Type B pancreatic cell (in vitro differentiated cells): ENCODE measurements at places on chromosomes 1 and 21.

DNA sequence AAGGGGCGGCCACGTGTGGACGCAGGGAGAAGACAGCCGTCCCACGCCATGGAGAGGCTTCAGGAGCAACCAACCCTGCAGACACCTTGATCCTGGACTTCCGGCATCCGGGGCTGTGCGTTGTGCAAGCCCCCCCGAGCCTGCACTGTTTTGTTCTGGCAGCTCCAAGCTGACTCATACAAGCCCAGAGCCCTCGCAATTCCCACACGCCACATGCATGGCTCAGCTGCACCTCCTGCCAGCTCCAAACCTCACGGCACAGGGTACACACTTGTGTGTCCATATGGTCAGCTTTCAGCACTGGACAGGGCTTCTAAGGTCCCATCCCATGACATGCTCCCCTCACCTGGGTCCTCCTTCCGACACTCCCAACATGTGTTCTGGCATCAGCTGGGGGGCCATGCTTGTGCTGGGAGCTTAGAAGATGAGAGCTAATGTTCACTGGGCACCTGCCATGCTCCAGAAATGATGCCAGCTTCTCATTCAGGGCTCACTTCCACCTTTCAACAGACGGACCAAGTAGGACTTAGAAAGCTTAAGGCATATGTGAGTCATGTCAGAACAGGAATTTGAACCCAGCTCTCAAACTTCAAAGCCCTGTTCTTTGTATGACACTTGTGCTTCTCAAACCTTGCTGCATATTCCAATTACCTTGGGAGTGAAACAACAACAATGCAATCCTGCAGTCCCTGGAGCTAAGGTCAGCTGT is 137.3 kb downstream of the PGBD5 start:
- peaks cover 40% of the 10 kb centered on the region for H3K27me3 ChIP-seq
- no peaks in the 10 kb centered on the region for H3K36me3 ChIP-seq
- H3K27ac ChIP-seq = no peak overlapping the region

- no peak overlapping the region for H3K4me3 ChIP-seq
- H3K4me1 ChIP-seq = peaks cover 14% of the 10 kb centered on the region
- H3K27me3 ChIP-seq = no peaks in the 10 kb centered on the region
- H3K27ac ChIP-seq = no peak overlapping the region
Observed at GRCh38 chr1:206736878-206737728, 33.5 kb upstream of the IL19 start.

DNA sequence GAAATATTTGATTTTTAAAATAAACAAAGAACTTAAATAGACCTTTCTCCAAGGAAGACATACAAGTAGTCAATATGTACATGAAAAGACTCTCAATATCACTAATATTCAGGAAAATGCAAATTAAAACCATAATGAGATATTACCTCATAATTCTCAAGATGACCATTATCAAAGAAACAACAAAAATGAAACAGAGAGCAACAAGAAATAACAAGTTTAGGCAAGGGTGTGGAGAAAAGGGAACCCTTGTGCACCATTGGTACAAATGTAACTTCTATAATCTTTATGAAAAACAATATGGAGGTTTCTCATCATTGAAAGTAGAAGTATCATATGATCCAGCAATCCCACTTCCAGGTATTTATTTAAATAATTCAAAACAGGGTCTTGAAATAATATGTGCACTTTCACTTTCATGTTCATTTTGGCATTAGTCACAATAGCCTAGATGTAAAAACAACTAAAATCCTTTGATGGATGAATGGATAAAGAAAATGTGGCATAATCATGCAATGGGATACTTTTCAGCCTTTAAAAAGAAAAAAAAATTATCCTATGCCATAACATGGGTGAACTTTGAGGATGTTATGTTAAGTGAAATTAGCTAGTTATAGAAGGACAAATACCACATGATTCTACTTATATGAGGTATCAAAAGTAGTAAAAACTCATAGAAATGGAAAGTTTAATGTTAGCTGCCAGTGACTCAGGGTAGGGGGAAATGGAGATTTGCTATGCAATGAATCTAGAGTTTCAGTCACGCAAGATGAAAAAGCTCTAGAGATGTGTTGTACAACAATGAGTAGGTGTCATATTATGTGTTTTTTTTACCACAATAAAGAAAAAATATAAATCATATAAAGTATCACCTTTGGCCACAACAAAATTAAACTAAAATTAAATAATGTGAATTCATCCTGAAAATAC is 114.5 kb upstream of the LYPLAL1 start:
- no peak overlapping the region for H3K4me3 ChIP-seq
- H3K27ac ChIP-seq = no peak overlapping the region
- H3K4me1 ChIP-seq = no peaks in the 10 kb centered on the region
- H3K27me3 ChIP-seq = no peaks in the 10 kb centered on the region

DNA sequence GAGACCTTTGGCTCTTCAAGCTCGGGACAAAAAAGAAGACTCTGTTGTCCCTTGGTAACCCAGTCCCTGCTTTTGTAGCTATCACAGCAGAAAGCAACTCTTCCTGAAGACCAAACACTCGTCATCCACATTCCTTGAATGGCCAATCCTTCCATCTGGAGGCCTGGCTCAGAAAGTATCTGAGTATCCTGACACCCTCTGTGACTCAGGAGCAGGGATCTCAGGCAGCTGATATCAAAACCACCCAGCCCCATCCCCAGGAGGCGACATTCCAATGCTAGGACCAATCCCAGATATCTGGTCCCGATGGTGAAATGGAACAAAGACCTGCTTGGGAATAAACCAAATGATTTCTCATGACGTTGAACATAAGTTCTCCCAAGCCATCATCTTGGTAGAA is 112.5 kb downstream of the TAS1R2 start:
- H3K27ac ChIP-seq = no peak overlapping the region
- DNase-seq = no peak
- no peaks in the 10 kb centered on the region for H3K36me3 ChIP-seq
- H3K4me1 ChIP-seq = no peaks in the 10 kb centered on the region
- H3K4me3 ChIP-seq = no peak overlapping the region

GRCh38 chr1:1100296-1100695 is 15.6 kb downstream of the C1orf159 start:
- no peak overlapping the region for H3K27ac ChIP-seq
- H3K4me3 ChIP-seq = no peak overlapping the region
- no peaks in the 10 kb centered on the region for H3K4me1 ChIP-seq
- H3K27me3 ChIP-seq = no peaks in the 10 kb centered on the region
- H3K36me3 ChIP-seq = peaks cover 14% of the 10 kb centered on the region

GRCh38 chr1:85623061-85623471 is 42.5 kb downstream of the CCN1 start:
- no peaks in the 10 kb centered on the region for H3K4me1 ChIP-seq
- no peaks in the 10 kb centered on the region for H3K27me3 ChIP-seq
- peaks cover 28% of the 10 kb centered on the region for H3K36me3 ChIP-seq
- H3K27ac ChIP-seq = no peak overlapping the region

DNA sequence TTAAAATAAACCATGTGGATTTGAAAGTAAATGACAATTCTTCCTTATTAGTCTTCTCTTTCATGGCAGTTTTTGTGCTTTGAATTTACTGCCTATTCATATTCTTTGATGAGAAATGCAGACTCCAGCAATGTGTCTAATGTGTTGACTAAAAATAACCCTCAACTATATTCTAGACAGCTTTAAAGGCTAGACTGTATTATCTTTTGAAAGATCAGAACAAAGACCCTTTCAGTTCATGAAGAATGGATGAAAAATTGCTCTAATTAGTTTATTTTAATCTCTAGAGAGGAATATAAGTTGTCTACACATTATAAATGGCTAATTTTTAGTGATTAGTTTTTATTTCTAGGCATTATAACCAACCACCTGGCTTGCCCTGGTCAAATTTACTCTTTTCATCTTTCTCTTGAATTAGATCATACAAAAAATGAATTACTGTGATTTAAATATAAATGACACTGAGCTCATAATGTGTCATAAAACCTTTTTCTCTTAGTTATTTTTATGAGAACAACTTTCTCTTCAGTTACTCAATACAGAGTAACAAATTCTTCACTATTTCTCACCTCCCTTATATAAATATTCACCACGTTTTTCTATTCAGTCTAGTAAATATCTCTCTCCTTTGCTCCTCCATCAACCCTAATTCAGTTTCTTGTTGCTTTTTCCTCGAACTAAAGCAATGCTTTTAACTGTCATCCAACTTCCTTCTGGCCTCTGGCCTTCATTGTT is 428.5 kb upstream of the TMPRSS15 start:
- DNase-seq = no peak
- H3K27ac ChIP-seq = no peak overlapping the region

DNA sequence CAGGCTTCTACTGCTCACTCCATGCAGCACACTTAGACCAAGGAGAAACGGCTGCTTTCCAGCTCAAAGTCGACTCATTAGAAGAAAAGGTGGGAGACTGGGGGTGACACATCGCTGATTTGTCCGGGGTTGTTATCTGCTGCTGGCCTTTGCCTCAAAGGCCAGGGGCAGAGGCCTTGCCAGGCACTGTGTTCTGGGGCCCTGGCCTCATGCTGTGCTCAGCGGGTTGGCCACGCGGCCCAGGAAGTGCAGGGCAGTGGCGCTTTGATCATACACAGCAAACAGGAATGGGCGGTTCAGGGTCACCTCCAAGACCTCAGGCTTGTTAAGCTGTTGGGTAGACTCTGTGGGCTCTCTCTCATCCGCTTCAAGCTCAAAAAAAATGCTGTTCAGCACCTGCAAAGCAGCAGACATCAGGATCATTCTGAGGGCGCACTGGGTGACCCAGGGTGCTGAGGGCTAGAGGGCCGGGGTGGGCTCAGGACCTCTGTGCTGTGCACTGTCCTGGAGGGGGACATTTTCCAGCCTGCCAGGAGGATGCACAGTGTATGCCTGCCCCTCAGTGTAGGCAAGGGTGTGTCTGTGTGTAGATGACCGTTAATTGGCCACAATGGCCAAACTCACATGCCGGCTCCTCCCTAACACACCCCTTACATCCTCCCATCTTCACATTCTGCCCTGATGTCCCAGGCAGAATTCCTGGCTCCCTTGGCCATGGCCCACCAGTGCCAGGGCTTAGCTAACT is 10.8 kb downstream of the AGT start:
- no peak overlapping the region for H3K4me3 ChIP-seq
- no peak overlapping the region for H3K27ac ChIP-seq
- DNase-seq = no peak
- no peaks in the 10 kb centered on the region for H3K36me3 ChIP-seq
- H3K4me1 ChIP-seq = peaks cover 14% of the 10 kb centered on the region

DNA sequence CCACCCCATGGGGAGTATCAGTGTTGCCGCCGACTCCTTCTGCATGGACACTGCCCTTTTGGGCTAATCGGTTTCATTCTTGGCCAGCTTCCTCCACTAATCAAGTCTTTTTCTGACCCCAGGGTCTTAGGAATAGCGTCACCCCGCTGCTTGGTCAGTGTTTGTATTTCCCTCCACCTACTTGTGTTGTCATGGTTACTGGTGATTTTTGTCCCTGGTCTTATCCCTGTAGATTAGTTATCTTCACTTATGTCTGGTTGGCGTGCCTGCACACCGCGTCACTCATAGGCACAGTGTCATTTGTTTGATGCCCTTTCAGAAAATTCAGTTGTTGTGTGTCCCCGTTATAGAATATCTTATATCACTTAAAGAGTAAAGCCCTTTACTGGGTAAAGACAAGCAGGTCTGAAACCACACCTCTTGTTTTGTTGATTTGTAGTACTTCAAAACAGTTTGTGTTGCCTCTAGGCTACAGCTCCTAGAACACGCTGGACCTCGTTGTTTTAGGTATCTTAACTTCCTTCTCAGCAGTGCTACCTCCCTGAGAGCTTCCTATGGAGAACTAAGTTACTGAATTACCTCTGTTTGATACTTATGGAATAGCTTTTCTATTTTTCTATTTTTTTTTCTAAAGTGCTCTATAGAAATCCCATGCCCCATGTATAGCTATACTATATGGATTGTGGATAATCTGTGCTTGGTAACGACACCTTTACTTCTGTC is 868 bp downstream of the PPP1R12B start:
- peak overlapping the region; percentile 92 for H3K27ac ChIP-seq
- H3K36me3 ChIP-seq = no peaks in the 10 kb centered on the region
- DNase-seq = no peak
- H3K27me3 ChIP-seq = no peaks in the 10 kb centered on the region

DNA sequence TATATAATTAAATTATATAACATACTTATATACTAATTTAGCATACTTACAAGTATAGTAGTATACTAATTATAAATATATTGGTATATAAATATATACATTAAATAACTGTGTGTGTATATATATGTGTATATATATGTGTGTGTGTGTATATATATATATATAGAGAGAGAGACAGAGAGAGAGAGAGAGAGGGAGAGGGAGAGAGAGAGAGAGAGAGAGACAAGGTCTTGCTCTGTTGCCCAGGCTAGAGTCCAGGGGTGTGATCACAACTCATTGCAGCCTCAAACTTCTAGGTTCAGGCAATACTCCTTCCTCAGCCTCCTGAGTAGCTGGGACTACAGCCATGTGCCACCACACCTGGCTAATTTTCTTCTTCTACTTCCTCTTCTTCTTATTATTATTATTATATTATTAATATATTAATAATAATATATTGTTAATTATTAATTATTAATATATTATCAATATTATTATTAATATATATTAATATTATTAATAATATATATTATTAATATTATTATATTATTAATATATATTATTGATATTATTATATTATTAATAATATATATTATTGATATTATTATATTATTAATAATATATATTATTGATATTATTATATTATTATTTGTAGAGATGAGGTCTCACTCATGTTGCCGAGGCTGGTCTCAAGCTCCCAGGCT is 185.5 kb downstream of the CRB1 start:
- H3K4me1 ChIP-seq = peaks cover 2% of the 10 kb centered on the region
- no peak overlapping the region for H3K27ac ChIP-seq
- no peaks in the 10 kb centered on the region for H3K36me3 ChIP-seq
- H3K4me3 ChIP-seq = no peak overlapping the region

DNA sequence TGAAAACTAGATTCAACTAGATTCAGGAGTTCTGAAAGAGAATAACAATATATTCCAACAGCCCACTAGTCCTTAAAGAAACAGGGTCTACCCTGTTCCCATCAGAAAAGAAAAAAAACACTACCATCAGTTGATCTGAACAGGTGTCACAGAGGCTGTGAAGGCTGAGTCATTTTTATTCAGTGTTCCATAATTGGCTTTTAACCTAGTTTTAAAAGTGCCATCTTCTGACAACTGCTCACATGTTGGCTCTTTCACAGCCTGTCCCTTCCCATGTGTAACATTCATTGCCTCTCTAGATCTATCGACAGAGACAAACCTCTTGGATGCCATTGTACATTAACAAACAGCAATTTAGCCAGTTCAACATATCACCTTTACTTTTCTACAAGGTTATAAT is 243.7 kb downstream of the TBX15 start:
- DNase-seq = no peak
- no peak overlapping the region for H3K27ac ChIP-seq
- no peaks in the 10 kb centered on the region for H3K4me1 ChIP-seq
- no peak overlapping the region for H3K4me3 ChIP-seq
- no peaks in the 10 kb centered on the region for H3K36me3 ChIP-seq
- H3K27me3 ChIP-seq = no peaks in the 10 kb centered on the region

DNA sequence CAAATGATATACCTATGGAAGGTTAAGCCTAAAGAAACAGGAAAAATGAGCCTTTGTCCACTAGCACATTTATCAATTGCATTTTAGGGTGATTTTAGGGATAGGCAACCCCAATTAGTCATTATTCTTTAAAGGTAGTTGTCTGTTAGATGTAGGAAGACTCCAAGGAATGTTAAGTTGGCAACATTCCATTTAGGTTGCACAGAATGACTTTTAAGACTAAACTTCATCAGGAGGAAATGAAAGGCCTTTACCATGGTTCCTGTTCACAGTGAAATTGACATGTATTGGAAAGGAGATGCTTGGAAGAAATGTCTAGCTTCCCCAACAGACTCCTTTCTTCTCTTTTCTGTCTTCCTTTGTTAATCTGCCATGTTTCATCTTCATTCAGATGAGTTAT is 1.6 kb upstream of the APOBEC4 start:
- no peak overlapping the region for H3K4me3 ChIP-seq
- H3K27ac ChIP-seq = no peak overlapping the region
- H3K36me3 ChIP-seq = no peaks in the 10 kb centered on the region
- peaks cover 4% of the 10 kb centered on the region for H3K4me1 ChIP-seq
- no peak for DNase-seq
